ENCODE measurements at places on chromosomes 1 and 21.

DNA sequence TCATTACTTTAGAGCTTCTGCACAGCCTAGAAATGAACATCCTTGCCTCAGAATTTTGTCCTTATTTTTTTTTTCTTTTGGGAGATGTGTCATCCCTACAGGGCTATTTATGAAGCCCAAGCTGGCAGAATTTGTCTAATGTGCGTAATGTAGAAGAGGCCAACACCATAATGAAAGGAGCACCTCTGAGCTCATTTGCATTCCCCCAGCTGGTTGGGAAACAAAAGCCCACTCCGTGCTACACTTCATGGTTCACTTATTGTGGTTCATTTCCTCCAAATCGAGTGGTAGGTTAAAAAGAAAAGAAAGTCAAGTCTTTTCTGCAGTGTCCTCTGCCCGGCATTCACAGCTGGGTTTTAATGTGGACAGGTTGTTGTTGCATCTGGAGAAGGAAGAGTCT is 73.5 kb downstream of the KAZN start:
- DNase-seq = no peak

DNA sequence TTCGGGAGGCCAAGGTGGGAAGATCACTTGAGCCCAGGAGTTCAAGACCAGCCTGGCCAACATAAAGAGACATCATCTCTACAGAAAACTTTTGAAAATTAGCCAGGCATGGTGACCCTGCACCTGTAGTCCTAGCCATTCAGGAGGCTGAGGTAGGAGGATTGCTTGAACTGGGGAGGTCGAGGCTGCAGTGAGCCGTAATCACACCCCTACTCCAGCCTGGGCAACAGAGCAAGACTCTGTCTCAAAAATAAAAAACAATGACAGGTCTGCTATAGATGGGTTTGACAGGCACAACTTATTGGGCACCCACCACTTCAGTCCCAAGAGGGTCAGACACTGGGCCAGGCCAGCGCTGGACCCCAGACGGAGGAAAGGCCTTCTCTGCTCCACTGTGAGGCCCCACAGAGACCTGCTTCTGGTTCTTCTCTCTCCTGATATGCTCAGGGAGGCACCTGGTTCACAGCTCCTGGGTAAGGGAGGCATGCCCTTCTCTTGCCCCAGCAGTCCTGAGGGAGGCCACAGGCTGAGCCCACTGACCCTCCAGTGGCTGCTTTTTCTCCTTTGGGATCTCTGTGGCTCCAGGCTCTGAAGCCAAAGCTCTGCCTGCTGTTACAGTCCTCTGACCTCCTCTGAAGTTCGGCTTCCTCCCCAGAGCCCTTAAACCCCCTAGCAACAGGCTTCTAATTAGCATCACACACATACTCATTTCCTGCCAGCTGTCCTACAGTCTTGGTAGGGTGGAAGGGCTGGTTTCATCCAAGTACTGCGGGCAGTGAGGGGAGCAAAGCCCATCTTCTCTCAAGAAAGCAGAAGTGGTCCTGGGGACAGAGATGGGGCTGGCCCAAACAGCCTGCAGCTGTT is 14.4 kb downstream of the S100A16 start:
- no peak for DNase-seq

- DNase-seq = peak; percentile 70
Measured at GRCh38 chr1:171841050-171841910, at the start of gene DNM3. Gene DNM3 (plus strand): TSS chr1:171841498. CDS start chr1:171841657, 159 bp downstream.

- no peak for DNase-seq
Measured at GRCh38 chr1:81226603-81226928, 574.2 kb upstream of the ADGRL2 start.

GRCh38 chr1:30684881-30685795 is 38.2 kb downstream of the MATN1 start:
- no peak for DNase-seq

DNA sequence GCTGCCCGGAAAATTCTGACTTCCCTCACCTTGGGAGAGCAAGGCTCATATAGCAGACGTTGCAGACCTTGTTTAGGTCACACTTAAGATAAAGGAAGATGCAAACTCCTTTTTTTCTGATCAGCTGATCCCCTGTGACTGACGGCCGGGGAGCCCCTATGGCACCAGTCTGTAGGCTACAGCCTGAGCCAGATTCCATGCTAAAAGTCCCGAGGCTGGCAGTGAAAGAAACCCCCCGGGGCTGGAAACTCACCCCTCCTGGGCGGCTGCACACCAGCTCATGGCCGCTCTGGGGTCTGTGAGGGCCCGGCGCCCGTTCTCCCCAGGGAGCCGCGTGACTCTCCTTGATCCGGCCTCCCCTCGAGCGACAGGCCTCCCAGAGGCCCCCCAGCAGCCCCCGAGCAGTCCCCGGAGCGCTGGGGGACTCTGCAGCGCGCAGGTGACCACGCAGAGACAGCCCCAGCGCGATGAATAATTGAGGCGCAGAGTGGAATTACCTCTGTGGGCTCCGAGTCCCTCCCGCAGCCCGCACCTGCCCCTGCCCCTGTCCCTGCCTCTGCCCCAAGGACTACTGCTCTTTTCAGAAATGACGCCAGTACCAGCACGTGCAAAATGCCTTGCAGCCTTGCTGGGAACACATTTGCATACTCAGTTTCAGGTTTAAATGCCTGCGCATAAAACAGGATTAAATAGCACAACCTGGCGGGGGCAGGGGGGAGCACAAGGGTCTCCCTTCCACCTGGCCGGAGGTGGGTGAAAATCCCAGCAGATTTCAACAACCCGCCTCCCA is 62.6 kb upstream of the CLDN14 start:
- DNase-seq = no peak

DNA sequence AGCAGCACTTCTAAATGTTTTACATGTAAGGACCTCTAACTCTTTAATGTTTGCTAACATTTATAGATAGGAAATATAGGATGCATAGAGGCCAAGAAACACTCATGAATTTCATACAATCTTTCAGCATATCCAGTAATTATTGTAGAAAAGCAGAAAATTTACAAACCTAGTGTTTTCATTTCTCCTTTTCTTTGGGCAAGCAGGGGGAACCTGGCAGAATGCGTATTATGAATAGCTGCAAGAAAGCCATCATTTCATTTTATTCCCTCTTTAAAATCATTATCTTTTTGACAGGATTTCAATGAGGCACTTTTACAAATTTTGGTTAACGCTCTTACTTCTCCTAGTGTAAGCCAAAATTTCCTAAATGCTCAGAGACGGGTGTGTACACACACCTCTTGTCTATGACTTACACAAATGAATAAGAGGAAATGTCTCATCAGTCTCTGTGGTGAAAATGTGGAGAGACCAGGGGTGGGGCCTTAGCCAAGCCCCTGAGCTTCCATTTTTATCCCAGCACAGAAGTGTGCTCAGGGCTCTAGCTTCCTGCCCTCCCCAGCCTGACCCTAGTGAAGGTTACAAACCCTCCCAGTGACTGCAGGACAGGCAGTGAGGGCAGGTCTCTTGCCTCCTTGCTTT is 91.6 kb downstream of the LRRC8C start:
- DNase-seq = peak; percentile 61

- no peak for DNase-seq
Measured at GRCh38 chr1:107870696-107871095, 94.3 kb downstream of the VAV3 start.

GRCh38 chr1:185338719-185339622 is 21.9 kb upstream of the IVNS1ABP start:
- DNase-seq = peak; percentile 2
